IPS-NIHi11 (cell line): ENCODE measurements at places on chromosomes 1 and 21.
A peak's percentile ranks its signal among the peaks of the same experiment; 100 is the strongest.

DNA sequence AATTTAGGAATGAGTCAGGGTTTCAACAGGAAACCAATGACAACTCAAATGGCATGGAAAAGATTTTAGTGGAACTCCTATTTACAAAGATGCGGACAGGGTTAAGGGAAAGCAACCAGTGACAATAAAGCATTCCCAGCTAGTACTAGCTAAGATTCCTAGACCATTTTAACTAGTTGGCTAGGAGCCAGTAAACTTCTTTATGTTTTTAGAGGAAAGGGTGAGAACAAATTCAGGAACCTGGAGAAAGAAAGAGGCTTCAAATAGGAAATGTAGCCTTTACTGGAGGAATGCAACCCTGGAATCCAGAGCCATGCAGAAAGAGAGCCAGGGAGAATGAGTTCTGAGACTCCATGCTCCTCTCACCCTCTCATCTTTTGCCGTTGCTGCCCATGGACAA lies 416.6 kb downstream of the KCTD3 start:
- DNase-seq, result no peak

GRCh38 chr1:160221089-160221488 lies 15.9 kb downstream of the PEA15 start:
- DNase-seq, result no peak

DNA sequence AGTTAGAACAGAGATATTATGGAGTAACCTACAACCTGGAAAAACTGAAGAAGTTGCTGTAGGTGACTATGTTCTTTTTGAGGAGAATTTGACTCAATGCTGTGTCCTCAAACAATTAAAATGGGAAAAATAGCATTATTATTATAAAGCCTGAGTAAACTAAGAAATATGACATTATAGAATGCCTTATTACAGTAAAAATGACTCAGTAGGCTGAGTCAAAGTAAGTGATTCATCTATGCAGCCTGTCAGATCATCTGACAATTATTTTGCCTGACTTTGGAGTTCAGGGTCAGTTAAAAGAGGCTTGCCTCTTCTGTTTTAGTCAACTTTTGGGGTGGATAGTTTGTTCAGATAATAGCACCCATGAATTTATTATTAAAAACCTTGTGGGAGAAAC lies 150.8 kb upstream of the PTGFR start:
- no peak for DNase-seq

DNA sequence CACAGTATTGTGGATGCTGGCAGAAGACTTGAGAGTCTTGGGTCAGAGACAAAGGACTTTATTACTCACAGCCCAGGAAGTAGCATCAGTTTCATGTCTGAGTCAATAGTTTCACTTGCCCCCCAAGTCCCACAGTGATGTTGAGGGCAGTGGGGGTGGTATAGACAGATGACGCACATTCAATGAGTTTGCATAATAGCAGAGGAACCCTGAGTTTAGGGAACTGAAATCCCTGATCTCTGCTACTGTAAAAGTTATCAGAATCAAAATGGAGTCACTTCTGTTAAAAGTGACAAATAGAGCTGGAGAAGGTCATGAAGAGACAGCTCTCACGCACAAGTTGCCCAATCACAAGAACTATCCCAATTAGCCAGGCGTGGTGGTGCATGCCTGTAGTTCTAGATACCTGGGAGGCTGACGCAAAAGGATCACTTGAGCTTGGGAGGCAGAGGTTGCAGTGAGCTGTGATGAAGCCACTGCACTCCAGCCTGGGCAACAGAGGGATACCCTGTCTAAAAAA lies 11.5 kb upstream of the HCRTR1 start:
- no peak for DNase-seq

- DNase-seq, result no peak
Observed at GRCh38 chr1:233045588-233045987, 95.2 kb downstream of the NTPCR start.

DNA sequence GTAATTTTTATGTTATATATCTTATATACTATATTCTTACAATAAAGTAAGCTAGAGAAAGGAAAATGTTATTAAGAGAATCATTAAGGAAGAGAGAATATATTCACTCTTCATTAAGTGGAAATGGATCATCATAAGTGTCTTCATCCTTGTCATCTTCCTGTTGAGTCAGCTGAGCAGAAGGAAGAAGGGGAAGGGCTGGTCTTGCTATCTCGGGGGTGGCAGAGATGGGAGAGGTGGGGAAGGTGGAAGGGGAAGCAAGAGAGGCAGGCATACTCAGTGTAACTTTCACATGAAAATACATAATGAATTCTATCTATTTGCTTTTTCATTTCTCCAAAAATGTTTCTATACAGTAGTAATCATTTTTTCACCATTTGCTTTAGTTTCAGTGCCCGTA lies 5.1 kb downstream of the DNASE2B start:
- DNase-seq, result no peak

GRCh38 chr1:23795676-23796465 lies 4.7 kb downstream of the GALE start:
- no peak for DNase-seq

DNA sequence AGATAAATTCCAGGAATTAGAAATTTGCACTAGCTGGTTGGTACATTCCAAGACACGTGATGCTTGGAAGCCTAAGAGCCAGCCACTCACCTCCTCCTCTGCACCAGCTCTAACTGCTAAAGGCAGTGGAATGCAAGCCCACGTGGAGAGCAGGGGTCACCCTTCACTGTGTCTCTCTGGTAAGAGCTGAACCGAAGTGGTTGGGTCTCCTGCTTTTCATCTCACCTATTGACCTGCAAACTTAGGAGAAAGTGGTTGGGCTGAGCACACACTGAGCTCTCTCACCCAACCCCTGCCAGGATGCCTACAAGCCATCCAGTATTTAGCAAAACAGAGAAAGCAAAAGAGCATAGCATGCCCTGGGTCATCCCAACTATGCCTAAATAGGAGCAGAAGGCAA lies 19.3 kb downstream of the HAO2 start:
- DNase-seq, result peak; percentile 24

DNA sequence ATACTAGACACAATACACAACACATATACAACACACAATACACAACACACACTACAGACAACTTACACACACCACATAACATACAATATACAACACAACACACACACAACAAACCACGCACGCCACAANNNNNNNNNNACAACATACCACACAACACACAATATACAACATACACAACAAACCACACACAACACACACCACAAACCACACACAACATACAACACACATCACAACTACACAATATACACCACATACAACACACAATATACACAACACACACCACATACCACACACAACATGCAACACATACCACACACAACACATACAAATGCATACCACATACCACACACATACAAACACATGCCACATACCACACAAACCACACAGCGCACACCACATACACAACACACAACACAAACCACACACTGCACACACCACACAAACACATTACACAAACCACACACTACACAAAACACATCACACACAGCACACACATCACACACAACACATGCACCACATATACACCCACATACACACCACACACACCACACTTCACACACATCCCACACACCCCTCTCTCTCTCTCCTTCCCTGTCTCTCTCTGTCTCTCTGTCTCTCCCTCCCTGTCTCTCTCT lies 108.3 kb downstream of the ETS2 start:
- no peak for DNase-seq

GRCh38 chr21:44919111-44919912 lies 1.4 kb downstream of the ITGB2 start:
- no peak for DNase-seq

DNA sequence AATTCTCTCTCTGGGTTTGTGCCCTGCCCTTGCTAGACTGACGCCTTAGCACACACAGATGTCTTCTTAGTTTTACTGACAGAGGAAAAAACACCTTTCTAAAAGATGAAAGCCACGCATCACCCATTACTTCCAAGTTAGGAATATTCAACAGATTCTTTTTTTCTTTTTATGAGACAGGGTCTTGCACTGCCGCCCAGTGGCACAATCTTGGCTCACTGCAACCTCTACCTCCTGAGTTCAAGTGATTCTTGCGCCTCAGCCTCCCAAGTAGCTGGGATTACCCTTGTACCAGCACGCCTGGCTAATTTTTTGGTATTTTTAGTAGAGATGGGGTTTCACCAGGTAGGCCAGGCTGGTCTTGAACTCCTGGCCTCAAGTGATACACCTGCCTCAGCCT lies 169.2 kb downstream of the APP start:
- DNase-seq, result no peak

- no peak for DNase-seq
Observed at GRCh38 chr1:158324395-158324794, 6.9 kb downstream of the CD1B start.

DNA sequence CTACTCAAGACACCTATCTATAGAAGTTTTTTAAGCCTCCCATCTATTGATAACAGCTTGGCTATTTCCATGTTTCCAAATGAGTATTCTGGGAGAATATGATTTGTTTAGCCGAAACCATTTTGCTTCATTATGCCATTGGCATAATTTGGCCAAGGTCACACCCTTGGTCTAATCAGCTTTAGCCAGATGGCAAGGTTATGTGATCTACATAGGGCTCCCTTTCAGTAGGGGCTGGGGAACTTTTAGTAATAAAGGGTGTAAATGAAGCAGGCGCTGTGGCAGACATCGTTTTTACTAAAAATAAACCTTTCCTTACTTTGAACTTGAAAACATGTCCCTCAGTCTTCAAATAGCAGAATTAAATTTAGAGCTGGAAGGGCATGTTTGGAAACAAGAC lies 3.0 kb upstream of the PDC start:
- DNase-seq, result no peak

DNA sequence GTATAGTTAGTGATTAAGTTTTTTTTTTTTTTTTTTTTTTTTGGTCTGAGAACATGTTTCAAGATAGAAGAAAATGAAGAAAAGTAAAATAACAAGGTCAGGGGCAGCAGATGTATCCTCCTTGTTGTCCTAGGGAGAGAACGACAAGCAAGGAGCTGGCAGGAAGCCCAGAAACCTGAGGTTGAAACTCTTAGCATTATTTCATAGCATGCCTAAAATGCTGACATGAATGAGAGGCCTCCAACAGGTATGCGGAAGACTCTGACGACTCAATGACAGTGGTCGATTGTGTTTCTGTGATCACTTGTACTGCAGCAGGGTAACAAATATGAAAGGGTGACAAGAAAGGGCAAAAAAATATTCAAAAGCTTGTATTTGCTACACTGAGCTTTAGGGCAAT lies 415.9 kb downstream of the PLA2G4A start:
- peak; percentile 23 for DNase-seq

GRCh38 chr1:219958875-219959417 lies 30.6 kb upstream of the SLC30A10 start:
- DNase-seq, result no peak
